ENCODE measurements at places on chromosomes 4 and X.

GRCh38 chr4:3290476-3290875, 2.3 kb upstream of the RGS12 start:
- no peak for DNase-seq

DNA sequence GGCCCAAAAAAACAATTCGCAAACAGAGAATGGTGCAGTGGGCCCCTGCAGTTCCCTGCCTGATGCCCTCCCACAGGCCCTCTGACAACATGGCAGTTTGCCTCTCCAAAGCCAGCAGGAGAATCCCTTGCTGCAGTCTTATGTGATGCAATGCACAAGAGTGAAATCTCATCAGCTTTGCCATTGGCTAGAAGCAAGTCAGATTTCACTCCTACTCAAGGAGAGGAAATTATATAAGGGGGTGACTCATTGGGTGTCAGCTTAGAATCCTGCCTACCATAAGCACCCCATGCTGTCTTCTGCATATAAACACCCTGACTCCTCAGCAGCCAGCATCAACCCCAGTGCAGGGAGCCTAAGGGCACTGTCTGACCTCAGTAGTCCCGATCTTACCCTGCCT, 157.3 kb upstream of the LDB2 start:
- DNase-seq: no peak

DNA sequence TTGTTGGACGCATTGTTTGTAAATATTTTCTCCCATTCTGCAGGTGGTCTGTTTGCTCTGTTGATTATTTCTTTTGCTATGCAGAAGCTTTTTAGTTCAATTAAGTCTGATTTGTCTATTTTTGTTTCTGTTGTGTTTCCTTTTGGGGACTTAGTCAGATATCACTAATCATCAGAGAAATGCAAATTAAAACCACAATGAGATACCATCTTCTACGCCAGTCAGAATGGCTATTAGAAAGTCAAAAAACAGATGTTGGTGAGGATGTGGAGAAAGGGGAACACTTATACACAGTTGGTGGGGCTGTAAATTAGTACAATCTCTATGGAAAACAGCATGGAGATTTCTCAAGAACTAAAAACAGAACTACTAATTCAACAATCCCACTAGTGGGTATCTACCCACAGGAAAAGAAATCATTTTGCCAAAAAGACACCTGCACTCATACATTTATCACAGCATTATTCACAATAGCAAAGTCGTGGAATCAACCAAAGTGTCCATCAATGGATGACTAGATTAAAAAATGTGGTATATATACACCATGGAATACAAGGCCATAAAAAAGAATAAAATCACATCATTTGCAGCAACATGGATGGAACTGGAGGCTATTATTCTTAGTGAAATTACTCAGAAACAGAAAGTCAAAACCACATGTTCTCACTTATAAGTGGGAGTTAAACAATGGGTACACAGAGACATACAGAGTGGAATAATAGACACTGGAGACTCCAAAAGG, 8.1 kb downstream of the COQ2 start:
- DNase-seq: no peak

DNA sequence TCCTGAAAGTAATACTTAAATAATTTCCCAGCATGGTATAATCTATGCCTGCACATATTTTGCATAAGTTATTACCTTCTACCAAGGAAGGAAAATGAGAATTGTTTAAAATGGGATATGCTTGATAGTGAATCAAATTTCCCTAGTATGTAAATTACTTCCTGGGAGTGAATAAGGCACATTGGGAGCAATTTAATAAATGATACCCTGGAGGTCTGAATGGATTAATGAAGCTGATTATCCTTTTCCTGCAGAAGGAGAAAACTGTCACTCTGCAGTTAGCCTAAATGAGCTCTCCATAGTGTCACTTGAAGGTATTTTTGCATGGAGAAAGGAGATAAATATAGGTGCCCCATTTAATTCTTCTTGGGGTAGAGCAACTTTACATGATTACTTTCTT, 2212.0 kb downstream of the PCDH7 start:
- no peak for DNase-seq

DNA sequence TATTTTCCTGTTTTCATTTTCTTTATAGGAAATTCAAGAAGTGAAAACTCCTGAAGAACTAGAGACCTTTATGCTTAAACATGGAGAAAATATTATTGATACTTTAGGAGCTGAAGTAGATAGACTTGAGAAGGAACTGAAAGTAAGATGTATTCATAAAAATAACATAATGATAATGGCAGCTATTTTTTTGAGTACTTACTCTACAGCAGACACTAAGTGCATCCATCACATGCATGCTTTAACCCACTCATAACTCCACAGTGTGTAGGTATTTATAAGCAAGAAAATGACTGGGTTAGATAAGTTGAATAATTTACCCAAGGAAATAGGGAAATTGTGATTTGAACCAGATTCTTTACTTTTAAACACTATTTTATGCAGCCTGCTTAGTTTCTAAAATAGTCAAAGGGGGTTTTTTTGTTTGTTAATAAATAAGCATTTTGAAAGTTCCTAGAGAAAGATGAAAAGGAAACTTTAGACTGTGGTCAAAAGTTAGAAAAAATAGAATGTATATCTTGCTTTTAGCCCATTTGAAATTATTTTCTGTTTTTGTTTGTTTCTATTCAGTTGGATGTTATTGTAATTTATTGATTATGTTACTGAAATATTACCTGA, 74.2 kb downstream of the BEND4 start:
- DNase-seq: no peak

DNA sequence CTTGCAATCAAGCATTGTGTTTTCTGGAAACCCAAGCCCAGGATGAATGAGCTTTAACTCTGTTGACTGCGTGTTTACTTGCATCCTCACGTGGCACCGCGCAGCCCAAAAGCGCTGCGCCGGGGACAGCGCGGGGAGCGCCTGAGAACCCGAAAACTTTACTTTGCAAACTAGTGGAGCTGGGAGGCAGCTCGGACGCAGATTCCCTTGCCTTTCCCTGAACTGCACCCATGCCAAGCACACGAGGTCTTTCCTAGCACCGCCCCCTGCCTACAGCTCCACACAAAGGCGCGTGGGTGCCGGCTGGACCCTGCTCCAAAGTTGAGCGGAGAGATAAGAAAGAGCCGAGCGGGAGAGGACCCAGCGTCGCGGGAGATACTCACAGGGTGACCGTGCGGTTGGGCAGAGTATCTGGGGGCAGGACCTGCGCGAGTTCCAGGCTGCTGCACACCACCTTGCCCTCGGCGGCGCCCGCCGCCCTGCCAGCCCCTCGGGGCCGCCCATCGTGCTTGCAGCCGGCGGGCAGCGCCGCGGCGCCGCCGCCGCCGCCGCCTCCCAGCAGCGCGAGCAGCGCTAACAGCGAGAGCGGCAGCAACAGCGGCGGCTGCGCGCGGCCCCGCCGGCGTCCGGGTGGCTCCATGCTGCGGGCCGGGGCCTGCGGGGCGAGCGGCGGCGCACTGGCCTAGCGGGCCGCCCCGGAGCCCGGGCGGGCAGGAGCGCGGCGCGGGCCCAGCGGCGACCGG, 550 bp downstream of the ADGRA3 start:
- peak; percentile 25 for DNase-seq

DNA sequence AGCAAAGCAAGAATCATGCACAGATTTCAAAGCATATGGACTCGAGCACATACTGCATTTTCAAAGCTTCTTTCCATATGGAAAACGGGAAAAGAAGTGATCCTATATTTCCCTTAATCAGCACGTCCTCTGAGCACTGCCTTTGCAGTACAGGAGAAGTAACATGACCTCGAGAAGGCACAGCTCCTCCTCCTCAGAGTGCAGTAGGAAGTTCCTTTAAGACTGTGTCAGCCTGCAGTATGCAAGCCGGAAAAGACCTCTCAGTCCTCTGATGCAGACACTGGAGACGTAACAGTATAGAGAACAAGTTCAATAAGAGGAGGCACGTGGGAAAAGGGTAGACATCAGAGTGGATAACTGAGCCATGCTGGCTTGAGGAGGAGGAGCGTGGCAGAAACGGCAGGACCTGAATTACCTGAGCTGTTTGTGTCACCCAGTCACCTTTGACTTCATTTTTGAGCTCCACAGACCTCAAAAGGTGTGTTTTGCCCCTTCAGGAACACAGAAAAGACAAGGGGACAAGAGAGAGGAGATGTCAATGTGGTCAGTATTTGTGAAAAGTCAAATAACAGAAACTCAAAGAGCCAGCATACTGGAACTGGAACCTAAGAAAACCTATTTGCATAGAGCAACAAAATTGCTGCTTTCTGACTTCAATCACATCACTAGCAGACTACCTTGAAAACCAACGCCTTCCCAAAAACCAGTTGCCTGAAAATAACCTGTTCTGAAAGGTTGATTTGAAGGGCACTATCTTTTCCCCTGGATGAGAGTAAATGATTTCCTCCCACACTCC, 20.8 kb downstream of the IRF2 start:
- no peak for DNase-seq

Measured in NCI-H510A treated with DMSO at 0.1 percent for 48 hours (cell line).